NCI-H1092 (cell line): ENCODE measurements at places on chromosomes 5 and 9.

DNA sequence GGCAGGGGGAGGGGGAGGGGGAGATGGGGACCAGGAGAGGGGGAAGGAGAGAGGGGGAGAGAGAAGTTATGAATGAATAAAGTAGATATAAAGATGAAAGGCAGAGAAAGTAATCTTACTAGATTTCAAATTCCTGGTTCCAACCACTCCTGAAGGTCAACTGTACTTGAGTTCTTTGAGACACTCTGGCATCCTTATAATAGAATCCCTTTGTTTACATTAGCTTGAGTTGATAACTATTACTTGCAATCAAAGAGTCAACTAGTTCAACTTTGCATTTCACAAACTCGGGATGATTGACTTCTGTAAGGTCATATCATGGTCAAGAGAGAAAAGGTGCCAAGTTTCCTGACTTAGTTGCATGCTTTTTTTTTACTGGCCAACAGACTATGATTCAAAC lies 42.2 kb downstream of the BAAT start:
- DNase-seq = no peak

DNA sequence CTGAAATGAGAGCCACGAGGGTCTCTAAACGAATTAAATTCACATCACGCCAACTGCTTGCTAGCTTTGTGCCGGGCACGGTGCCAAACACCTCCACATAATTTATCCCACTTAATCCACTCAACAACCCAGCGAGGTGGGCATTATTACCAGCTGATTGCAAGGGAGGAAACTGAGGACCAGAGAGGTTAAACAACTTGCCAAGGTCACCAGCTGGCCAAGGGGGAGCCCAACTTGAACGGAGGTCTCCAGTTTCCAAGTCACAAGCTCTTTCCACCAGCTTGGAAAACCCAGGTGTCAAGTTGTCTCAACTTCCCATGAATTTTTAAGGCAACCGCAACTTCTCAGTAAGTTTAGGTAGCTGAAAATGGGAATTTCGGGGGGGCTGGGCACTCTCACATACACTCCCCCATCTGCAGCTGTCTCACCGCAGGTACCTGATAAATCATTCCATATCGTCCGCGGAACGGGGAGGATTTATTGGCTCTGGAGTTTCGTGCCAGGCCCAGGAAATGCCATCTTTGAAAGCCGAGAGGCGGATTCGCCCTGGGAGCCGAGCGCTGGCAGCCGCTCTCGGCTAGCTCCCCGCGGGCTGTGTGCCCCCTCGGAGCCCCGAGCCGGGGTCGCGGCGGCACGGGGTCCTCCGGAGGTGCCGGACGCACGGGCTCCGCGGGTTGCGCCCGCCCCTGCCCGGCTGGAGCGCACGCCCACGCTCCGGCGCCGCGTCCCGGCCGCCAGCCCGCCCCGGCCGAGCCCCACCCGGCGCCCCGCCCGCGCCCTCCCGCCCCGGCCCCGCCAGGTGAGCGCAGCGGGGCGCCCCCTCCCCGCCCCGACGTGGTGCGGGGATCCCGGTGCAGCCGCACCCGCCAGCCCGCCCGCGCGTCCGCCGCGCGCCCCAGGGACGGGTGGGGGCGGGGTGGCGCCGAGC lies 617 bp downstream of the PTPN3 start:
- DNase-seq = peak; percentile 27

GRCh38 chr5:154686490-154686889 lies 68.7 kb upstream of the LARP1 start:
- DNase-seq = no peak

- DNase-seq = peak; percentile 26
These were observed 229.7 kb downstream of the MRPS30 start for GRCh38 chr5:45038366-45038987.

GRCh38 chr9:108205276-108205675 lies 650.5 kb downstream of the ACTL7B start:
- DNase-seq = no peak

GRCh38 chr9:134965851-134966250 lies 48.1 kb upstream of the FCN1 start:
- DNase-seq = no peak

- DNase-seq = no peak
These were observed 22.3 kb upstream of the NPM1 start for GRCh38 chr5:171365351-171365750.

DNA sequence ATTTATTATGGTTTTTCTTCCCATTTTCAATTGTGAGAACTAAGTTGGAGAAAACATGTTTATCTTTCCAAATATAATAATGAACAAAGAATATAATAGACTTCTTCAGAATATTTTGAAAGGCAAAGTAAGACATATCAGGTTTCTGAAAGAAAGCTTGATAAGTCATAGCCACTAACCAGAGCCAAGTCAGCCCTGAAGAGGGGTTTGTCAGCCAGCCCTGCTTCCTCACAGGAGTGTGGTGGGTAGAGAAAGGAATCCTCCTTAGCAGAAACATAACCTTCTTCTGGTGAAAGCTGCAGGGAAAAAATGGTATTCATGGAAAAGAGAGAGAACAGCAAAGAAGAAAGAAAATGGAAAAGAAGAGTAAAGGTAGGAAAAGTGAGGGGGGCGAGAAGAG lies 93.4 kb downstream of the MPDZ start:
- no peak for DNase-seq

DNA sequence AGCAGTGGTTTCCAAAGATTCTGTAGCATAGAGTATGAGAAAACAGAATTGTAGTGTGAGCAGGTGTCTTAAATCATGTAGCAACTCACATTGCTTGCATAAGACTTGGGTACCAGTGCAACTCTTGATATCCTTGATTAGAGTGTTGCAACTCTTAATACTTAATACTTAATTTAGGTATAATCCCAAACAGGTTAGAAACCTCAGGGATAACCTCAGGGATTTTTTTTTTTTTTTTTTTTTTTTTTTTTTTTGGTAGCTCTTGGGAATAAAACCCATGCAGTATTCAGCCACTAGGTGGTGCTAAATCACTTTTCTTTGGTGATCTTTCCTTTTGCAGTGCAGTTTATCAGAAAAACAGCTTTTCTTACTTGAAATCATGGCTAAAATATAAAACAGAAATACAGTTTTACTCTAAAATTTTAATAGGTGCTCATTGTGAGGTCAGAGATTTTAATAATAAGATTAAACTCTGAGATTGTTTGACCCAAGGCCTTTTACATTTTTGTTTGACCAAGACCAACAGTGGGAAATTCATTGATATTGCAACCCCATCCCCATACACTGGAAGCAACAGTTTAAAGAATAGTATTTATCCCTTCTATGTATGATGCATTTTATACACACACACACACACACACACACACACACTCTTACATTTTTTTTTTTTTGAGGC lies 55.3 kb downstream of the ERAP1 start:
- DNase-seq = peak; percentile 39

DNA sequence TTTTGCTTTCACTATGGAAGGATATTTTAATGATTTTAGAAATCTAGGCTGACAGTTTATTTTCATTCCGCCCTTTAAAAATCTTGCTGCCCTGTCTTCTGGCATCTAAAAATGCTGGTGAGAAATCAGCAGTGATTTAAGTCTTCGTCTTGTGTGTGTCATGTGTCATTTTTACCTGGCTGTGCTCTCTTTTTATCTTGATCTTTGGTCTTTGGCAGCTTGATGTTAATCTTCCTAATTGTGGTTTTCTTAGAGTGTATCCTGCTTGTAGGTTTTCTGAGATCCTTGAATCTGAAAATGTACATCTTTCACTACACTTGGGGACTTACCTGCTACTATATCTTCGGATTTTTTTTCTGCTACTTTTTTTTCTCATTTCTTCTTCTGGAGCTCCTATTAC lies 11.9 kb upstream of the LPCAT1 start:
- DNase-seq = no peak

GRCh38 chr9:30935730-30936129 lies 1448.7 kb upstream of the ACO1 start:
- DNase-seq = no peak

- no peak for DNase-seq
These were observed 1821.6 kb upstream of the C9orf72 start for GRCh38 chr9:29394855-29395254.
